Panc1 (cell line): ENCODE measurements at places on chromosomes 6 and 20. TPM values are rescaled to one million over a fixed set of nuclear protein-coding genes. Genes with fewer than 3 reads are reported as not detected.

GRCh38 chr20:19543101-19543500, 215.0 kb upstream of the RIN2 start:
- no peak for DNase-seq

GRCh38 chr6:3522561-3523260, 65.9 kb upstream of the SLC22A23 start:
- DNase-seq, result no peak

- DNase-seq, result no peak
Observed at GRCh38 chr6:53593001-53593488, 48.1 kb upstream of the GCLC start.

- DNase-seq, result no peak
Observed at GRCh38 chr6:106077170-106077569, 9.0 kb upstream of the PRDM1 start.

DNA sequence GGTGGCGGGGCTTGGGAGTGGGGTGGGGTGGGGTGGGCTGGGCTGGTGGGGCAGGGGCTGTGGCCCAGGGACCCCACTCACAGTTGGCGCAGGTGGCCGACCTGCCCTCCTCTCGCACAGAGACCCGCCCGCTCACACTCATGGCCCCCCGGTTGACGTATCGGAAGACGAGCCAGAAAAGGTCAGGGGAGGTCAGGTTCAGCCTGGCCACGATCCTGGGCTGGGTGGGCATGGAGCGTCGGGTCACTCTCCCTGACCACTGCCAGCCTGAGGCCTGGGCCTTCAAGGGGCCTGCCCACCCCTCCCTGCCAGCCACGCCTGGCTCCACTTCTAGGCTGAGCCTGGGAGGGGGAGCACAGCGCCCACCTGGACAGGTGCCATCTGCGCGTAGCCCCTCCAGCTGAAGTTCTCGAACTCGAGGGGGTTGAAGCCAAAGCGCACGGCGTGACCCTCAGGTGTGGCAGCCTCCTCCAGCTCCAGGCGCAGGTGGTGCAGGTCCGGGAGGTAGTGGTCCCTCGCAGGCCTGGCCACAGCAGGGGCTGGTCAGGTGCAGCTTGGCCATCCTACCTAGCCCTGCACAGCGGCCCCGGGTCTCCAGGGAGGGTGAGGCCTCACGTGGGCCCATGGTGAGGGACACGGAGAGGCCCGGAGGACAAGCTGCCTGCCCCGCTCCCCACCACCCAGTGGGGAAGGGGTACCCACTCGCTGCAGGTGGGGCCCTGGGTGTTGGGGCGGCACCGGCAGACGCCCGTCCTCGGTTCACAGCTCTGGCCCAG, 31.2 kb downstream of the ADRM1 start:
- no peak for DNase-seq

- DNase-seq, result no peak
Observed at GRCh38 chr6:154766288-154766687, 33.1 kb downstream of the SCAF8 start.

DNA sequence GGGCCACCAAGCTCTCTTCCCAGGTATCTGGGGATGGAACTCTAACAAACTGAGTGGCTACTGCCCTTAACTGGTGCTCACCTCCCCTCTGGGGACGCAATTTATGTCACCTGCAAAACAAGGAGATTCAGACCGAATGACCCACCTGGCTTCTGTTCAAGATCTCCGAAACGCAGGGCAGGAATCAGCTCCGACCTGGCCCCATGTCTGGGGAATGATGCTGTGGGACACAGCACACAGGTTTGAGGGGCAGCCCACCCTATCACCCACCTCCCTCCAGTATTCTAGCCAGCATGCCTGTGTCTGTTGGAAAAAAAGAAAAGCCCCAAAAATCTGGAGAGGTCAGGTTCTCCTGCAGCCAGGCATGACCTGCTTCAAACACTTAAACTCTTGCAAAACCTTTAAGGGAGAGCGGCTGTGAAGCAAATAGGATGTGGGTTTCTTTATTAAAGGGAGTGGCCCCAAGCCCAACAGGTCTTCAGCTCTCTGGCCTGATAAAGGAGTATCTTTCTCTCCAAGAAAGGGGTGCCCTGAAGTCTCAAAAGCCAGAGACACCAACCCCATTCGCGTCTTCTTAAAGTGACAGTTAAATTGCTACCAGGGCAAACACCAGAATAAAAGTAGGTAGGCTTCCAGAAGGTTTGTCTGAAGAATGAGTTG, 6.4 kb downstream of the PREX1 start:
- DNase-seq, result no peak

GRCh38 chr6:129207832-129208231, 324.9 kb downstream of the LAMA2 start:
- DNase-seq, result no peak

- DNase-seq, result no peak
Observed at GRCh38 chr6:170372380-170373325, 66.1 kb downstream of the FAM120B start.

The ANKRD66 gene
- not detected for total RNA-seq

The ZNF184 gene
- 7.8 TPM for total RNA-seq

DNA sequence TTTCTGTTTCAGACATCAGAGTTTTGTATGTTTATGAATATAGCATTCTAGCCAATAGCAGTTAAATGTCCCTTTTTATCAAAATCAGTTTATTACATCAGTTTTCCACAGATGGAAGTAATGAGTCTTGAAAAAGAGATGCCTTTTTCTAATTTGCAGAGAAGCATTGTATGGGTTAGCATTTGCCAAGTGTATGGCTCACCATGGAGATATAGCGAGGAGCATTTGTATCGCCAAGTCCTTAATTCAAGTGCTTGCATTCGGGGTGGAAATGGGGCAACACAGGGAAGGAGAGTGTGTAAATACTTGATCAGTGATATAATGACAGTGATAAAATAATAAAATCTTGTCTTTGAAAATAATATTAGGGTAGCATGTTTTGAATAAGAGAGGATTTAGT, 42.9 kb downstream of the TXLNB start:
- no peak for DNase-seq

DNA sequence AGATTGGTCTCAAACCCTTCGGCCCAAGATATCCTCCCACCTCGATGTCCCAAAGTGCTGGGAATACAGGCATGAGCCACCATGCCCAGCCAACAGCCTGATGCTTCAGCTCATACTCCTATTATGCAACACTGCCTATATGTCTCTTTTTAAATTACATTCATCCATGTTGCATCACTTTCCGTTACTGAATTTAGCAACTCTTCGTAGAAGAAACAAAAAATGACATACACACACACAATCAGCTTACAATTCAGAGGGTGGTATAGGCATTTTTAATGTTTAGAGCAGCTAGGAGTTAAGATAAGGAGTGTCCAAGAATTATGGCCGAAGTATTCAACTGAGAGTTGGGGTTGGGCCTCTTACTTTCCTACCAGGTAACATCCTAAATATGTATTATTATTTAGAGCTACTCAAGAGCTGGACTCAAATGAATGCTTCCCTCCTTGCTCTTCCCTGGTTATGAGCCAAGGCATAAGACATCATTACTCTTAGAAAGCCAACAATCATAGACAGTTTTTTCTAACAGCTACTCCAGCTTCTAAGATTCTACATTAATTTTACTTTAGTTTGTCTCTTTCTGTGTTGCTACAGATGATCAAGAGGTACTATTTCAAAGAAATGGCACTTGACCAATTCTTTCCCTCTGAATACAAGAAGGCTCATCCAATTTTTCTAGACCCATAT, 62.0 kb upstream of the BMP5 start:
- DNase-seq, result no peak

The WASF1 gene
- total RNA-seq, result 63.9 TPM

The CFAP206 gene
- 2.4 TPM for total RNA-seq

GRCh38 chr6:3228771-3229565, 1.5 kb upstream of the TUBB2B start:
- DNase-seq, result no peak

DNA sequence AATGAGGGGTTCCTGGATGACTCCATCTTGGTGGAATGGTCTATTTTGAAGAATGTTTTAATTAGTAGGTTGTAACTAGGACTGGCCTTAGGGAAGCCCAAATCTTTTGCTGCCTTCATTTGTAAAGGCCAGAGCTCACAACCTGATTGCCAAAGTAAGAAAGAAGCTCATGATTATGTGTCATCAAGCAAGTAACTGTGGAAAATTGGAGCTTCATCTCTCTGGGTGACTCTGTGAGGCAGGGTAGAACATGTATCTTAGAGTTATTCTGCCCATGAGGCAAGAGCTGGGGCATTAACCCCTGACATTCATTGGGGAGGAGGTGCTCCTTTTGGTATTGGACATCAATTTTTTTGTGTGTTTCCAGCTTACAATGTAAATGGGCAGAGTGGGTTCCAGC, 273.9 kb upstream of the JAG1 start:
- no peak for DNase-seq

DNA sequence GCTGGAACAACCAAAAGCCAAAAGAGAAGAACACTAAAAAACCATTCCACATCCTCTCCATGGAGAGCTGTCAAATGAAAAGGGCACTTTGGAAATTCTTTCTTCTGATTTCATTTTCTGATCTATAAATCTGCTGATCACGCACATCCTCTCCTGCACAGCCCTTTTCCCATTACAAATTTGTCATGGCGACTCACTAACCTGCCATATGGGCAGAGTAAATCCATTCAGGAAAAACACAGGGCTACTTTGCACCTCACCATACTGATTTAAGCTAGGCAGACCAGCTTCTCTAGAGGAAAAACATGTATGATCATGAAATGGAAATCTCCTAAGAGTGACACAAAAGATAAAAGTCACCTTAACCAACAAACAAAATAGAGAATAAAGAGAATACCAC, 26.0 kb downstream of the TOMM6 start:
- DNase-seq, result no peak

The DAAM2 gene
- total RNA-seq, result not detected
